ENCODE measurements at places on chromosomes 3 and 15.

GRCh38 chr3:120442975-120443517 is 7.7 kb downstream of the FSTL1 start:
- DNase-seq = no peak

DNA sequence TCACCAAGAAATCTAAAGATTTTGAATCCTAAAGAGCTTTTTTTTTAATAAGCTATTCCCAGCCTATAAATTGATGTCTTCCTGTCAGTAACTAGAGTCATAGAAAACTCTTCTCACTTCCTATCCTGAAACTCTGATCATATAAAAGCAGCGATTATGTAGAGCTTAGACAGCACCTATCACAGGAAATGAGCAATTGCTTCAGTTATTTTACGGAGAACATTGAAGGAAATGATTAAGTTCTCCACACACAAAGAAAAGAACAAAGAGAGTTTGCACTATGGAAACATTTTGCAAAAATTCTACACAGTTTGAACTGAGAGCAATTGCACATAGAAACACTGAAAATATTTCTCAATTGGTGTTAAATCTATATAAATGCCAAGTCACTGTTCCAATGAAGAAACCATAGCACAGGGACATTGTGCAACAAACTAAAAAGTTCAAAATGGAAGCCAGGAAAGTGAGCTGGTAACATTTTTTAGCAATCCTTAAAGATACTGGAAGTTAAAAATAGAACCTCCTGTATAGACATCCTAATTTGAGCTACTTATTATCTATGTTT is 291.5 kb upstream of the ARHGEF26 start:
- no peak for DNase-seq

DNA sequence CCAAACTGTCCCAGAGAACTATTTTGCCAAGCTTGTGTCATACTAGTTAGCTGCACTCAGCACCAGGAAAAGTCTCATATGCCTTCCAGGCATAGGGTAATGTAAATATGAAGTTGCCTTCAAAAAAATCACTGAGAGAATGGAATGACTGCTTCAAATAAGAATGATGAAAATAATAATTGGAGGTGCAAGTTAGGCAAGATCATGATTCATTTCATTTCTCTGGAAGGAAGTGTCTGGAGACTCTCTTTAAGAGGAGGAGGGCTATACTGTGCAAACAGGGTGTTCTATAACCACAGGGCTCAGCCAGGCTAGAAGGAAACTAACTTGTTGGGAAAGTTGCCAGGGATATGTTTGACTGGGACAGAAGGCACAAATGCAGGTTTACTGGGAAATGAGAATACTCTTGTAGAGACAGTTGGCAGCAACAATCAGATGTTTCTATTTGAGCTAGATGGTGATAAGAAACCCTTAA is 4.3 kb downstream of the SIDT1 start:
- no peak for DNase-seq

- DNase-seq = peak; percentile 84
Measured at GRCh38 chr3:187748050-187748481, 2.8 kb upstream of the BCL6 start.

- DNase-seq = no peak
Measured at GRCh38 chr3:134897391-134898141, 102.5 kb downstream of the EPHB1 start.

GRCh38 chr3:123092243-123092642 is 25.4 kb downstream of the PDIA5 start:
- DNase-seq = no peak

DNA sequence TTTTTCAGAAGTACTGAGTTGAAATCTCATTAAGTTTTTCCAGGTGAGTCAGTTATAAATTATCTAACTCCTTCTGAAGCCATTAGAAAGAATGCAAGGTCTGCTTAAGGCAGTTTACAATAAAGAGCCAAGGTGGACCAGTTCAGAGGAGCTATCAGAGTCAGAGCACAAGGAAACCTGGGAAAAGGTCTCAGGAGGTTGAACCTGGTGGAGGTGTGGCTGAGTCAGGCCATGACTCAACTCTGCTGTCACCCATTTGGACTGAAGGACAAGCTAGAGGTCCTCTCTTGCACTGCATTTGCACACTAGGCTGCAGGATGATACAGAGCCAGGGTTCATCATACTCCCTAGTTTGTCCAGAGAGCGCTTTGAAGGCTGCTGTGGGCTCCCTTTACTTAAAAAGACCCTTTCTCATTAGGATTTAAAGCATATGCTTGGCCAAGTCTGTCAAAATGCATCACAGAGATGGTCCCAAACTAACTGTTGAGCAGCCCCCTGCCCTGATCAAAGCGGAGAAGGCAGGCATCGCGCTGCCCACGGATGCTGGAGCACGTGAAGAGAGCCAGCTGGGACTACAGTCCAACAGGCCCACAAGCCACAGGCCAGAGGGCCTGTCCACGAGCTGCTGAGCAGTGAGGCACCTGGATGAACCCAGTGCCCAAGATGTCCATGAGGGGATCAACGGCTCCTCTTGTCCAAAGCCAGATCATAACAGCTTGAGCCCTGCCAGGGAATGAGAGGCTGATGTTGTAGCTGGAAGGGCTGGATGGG is 26.0 kb upstream of the MRPS22 start:
- no peak for DNase-seq

DNA sequence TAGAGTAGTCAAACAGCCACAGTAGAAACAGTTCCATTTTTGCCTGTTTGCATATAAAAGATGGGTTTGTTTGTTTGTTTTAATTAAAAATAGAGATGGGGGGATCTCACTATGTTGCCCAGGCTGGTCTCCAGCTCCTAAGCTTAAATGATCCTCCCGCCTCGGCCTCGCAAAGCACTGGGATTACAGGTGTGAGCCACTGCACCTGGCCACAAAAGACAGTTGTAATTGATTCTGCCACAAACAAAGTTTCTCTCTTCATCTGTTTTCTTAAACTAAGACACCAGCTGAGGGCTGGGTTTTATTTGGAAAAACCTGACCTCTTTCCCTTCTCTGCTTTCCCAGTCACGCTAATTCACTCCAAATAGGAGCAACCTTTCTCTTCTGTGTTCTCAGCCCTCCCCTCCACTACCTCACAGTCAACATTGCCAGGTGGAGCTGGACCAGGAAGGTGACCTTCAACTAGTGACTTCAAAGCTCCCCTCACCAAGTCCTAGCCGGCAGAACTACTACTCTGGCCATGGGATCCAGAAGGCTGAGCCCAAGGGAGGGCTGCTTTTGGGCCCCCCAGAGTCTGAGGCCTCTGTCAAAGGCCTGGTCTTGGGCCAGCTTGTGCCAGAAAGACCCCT is 1.5 kb upstream of the IDH2 start:
- DNase-seq = no peak

DNA sequence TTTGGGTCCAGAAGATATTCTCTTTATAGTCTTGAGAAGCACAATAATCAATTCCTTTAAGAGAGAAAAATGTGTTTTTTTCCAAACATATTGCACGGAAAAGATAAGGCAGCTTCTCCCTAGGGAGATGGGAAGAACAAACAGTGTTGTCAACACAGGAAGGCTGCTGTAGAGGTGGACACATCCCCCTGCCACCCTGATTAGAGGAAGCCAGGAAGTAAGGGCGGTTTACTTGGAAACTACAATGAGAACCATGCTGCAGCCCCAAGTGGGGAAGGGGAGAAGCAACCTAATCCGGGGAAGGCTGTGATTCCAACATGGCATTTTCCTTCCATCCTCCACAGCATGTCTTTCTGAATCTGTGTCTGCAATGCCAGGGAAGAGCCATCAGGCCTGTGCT is 256.9 kb upstream of the TGFBR2 start:
- DNase-seq = no peak

DNA sequence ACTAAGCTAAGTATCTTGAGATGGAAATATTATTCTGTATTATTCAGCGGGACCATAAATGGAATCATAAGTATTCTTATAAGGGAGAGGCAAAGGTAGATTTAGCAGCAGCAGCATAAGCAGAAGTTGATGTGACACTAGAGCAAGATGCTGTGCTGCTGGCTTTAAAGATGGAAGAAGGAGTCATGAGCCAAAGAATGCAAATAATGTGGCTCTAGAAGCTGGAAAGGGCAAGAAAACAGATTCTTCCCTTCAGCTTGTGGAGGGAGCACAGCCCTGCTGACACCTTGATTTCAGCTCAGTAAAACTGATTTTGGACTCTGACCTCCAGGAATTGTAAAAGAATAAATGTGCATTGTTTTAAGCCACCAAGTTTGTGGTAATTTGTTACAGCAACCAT is 144.2 kb upstream of the ANKRD28 start:
- no peak for DNase-seq

GRCh38 chr15:34365091-34365825 is 1.7 kb downstream of the LPCAT4 start:
- DNase-seq = no peak

DNA sequence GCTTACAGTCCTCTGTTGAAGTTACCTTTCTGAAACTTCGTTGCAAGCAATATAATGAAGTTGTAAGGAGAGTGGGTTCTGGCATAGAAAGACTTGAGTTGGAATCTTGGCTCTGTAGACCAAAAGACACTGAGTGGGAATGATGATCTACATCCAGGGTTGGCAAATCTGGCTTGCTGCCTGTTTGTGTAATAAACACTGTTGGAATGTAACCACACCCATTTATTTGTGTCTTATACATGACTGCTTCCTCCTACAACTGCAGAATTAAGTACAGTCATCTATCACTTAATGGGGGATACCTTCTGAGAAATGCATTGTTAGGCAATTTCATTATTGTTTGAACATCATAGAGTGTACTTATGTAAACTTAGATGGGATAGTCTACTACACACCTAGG is 178.4 kb upstream of the SUCLG2 start:
- DNase-seq = no peak

- DNase-seq = no peak
Measured at GRCh38 chr3:187746442-187747281, 1.4 kb upstream of the BCL6 start.

DNA sequence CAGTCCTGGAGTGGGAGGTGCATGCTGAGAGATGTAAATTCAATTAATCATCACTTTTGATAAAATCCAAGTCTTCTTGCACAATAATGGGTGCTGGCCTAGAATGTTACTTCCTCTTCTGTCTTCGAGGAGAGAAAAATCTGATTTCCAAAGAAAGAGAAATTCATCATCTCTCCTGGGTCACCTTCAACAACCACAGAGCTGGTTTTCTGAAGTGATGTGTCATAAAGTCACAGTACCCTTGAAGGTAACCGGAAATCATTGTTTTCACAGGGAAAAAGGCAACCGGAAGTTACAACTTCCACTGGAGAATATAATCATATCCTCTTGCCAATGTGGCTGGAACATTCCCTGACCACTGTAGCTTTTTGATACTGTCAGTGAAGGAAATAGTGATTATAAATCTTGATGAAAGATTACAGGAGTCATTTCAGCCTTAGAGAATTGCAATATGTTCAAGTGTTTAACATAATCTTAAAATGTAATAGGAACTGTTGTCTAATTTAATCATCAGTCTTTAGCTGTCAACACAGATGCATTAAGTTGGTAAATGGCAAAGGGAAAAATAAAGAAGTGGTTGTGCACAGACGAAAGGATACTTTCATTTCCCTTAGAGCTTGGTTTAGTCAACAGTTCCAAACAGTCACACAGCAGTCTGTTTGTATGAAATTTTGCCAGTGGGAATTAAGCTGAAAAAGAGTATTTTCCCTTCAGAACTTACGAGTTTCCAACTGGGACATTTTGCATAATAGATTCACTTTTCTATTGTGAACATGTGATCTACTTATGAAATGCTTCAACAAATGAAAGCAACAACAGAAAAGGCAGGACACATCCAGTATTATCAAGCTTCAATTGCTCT is 106.5 kb upstream of the SLC4A7 start:
- no peak for DNase-seq

DNA sequence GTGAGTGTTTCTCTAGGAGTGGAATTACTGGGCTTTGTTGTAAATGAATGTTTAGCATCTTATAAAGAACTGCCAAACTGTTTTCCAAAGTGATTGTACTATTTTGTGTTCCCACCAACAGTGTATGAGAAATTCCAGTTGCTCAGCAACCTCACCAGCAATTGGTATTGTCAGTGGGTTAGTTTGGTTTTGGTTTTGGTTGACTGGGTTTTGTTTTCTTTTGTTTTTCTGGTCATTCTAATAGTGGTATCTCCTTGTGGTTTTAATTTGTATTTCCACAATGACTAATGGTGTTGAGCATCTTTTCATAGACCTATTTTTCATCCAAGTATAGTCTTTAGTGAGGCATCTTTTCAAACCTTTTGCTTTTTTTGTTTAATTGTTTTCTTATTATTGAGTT is 27.1 kb downstream of the FILIP1L start:
- no peak for DNase-seq

GRCh38 chr15:85631018-85631417 is 163.7 kb downstream of the KLHL25 start:
- DNase-seq = no peak

GRCh38 chr15:70195587-70196305 is 98.0 kb upstream of the TLE3 start:
- no peak for DNase-seq

DNA sequence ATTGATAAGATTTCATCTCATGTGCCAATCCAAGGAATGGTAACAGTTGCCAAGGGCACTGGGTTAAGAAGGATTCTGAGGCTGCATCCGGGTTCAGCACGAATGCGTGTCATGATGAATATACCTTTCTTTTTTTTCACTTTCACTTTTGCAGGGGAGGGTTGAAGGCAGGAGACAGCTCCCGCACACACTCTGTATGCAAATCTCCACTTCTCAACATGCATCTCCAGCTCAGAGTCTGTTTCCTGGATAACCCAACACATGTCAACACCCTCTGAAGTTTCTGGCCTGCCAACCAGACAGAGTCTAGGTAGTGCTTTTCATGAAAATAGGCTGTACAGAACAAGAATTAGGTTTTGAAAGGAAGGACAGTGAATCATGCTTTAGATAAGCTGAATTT is 21.6 kb downstream of the B4GALT4 start:
- no peak for DNase-seq

GRCh38 chr15:84950570-84951111 is 31.0 kb upstream of the PDE8A start:
- no peak for DNase-seq

DNA sequence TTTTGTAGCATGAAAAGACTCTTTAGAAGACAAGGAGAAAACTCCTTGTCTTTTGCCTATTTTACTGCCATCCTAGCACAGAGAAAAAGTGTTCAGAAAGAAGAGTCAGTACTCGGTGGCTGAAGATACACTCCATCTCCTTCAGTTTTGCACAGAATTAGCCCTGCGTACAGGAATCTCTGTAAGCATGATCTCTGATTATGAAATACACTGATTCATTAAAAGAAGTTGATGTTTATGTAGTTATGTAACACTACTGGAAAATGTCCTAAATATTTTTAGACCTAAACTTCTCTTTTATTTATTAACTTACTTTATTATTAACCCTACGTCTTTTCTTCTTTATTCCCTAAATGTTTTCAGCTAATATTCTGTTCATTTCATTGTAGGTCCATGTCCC is 138.4 kb downstream of the LEKR1 start:
- no peak for DNase-seq

GRCh38 chr3:9278498-9278897 is 29.1 kb upstream of the SRGAP3 start:
- no peak for DNase-seq

GRCh38 chr3:143652118-143652517 is 196.2 kb downstream of the SLC9A9 start:
- no peak for DNase-seq

GRCh38 chr15:67068710-67069400 is 3.5 kb downstream of the SMAD3 start:
- DNase-seq = no peak

- DNase-seq = no peak
Measured at GRCh38 chr15:100308213-100308600, 33.6 kb downstream of the ADAMTS17 start.
